ENCODE measurements at places on chromosomes 7 and 10.
A peak's percentile ranks its signal among the peaks of the same experiment; 100 is the strongest.

DNA sequence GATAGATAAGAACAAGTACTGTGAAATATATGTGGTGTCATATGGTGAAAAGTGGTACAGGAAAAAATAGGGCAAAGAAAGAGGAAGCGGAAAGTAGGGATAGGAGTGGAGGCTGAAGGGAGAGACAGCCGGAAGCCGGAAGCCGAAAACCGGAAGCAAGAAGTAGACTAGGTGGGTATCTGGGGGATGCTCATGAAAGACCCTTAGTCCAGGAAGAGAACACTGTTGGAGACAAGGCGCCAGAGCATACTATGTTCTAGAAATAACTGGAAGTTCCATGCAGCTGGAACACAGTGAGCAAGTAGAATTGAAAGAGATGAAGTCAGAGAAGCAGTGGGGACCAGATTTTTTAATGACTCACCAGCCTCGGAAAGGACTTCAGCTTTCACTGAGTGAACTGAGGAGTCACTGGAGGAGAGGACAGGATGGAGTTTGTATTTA is 22.5 kb downstream of the ST8SIA6 start:
- no peak for DNase-seq

DNA sequence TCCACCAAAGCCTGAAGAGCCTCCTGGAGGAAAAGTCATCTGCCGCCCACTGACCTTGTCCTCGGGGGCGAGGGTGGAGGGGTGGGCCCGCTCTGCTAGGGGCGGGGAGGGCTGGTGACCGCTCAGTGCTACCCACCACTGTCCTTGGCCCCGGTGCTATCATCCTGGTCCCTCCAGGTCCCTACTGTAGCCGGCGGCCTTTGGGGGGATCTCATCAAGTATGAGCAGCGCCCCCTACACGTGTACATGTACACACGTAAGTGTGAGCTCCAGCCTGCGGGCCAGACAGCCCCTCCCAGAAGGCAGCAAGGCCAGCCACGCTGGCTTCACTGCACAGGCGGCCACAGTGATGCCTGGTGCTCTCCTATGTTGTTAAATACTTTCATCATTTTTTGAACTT is 19.6 kb downstream of the TTYH3 start:
- DNase-seq = no peak

- no peak for DNase-seq
Observed at GRCh38 chr7:27872356-27873275, 132.7 kb downstream of the TAX1BP1 start.

GRCh38 chr7:94160719-94161435 is 156.7 kb upstream of the BET1 start:
- DNase-seq = no peak

DNA sequence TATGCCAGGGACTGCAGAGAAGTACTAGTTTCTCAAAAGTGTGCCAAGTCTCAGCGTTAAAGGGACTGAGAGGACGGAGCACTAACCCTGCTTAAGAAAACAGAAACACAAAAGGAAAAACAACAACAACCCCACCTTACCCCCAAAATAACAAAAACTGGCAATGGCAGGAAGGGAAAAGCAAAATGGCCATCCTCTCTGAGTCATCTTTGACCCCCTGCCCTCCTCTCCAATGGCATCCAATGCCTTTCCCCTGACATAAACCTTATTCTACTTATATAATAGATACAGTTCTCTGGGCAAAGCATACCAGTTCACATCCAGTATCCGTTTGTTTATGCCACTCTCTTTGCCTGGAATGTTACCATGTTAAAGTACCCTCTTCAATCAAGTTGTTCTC is 1.6 kb downstream of the POLR1F start:
- DNase-seq = no peak

DNA sequence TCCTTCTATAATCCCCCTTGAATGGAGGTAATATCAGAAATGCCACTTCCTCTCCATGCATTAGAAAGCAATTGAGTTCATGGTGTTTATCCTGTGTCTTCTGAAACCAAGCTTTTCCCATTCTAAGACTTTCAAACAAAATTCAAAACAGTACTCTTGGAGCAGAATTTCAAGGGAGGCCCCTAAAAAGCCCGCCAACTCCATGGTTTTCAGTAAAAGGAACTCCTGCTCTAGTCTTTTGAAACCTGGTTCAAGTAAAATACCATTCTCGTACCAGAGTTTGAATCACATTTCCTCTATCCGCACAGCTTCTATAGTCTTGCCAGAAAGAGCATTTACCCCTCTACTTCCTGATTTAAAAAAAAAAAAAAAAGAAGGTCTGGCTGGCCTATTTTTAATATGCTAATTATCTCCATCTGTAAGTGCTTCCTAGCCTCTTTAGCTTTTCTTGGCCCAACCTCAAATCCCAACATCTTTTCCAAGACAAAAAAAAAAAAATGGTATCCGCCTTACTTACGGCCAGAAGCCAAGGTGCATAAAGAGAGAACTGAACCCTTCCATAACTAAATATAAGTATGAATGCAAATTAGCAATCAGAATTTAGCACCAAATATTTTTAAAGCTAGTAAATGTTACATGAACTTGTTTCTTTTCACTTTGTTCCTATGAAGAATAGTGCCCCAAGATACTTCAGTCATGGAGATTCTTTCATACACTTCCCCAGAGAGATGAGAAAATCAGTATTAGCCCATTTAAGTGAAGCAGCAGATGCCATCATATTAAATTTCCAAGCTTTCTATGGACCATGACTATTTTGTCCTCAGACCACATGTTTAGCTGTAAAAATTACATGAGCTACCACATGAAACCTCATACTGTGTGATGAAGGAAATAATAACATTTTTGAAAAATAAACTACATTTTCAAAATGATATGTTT is 199.9 kb upstream of the FAM3C start:
- no peak for DNase-seq

- no peak for DNase-seq
Observed at GRCh38 chr10:24269476-24269875, 60.5 kb downstream of the KIAA1217 start.

- DNase-seq = no peak
Observed at GRCh38 chr10:103612462-103613365, 119.2 kb downstream of the NEURL1 start.

DNA sequence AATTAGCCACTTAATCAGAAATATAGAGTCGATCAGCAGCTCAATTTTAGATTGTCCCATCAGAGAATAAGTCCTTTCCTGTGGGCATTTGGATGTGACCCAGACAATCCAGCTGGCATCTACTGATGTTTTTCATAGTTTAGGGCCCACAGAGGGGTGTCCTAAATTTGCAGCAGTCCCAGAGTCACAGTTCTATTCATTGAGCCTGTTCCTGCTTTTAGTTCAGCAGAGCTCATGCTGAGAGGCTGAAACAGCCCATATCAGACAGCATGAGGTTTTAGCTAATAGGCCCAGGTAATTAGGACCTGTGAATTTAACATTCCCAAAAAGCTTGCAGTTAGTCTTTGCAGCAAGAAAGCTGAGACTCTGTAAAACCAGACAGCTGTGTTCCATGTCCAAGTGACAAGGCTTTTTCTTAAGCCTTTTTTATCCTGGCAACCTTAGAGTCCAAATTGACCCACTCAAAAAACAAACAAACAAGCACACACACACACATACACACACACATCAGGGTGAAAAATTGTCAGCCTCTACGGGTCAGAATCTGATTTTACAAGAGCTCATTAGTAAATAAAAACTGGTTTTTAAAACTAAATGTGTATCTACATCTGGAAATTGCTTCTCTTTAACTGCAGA is 33.7 kb downstream of the ANKIB1 start:
- DNase-seq = no peak

- no peak for DNase-seq
Observed at GRCh38 chr7:157978766-157979165, 608.9 kb downstream of the PTPRN2 start.

DNA sequence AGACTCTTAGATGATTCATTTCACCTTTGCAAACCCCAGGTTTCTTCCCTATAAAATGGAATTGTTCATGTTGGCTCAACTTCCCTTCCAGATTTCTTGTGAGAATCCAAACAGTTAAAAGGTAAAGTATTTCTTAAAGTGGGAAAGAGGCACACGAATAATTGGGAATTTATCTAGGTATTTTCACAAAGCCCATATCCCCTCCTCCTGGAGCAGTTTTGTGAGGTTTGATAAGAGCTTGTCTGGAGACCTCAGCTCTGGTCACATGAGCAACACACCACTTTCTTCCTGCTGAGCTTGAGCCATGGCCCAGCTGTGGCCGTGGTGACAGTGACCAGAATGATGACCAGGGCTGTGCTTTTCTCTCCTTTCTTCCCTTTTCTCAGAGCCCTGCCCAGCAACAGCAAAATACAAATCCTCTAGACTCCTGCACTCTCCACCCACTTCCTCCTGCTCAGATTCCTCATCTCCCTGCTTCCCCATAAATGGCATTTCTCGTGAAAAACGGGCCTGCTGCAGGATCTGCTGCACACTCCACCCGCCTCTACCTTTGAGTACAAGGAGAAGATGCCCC is 87.7 kb downstream of the PIK3CG start:
- no peak for DNase-seq

DNA sequence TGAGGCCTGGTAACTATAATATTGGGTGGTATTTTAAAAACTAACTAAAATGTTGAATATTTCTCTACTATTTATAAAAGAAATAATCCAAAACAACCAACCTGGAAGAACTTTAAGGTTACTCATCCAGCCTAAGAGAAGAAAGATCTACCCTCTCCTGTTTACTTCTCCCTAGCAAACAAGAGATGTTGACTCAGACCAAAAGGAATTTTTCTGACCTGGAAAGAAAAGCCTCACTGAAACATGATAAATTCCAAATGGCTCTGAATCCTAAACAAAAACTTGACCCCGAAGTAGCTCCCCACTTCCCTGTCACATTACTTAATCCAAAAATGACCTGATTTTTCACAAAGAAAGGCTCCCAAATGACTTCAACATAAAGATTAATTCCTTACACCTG is 101.2 kb downstream of the PARD3 start:
- no peak for DNase-seq

- no peak for DNase-seq
Observed at GRCh38 chr10:124736491-124737136, 7.6 kb downstream of the FAM53B start.

DNA sequence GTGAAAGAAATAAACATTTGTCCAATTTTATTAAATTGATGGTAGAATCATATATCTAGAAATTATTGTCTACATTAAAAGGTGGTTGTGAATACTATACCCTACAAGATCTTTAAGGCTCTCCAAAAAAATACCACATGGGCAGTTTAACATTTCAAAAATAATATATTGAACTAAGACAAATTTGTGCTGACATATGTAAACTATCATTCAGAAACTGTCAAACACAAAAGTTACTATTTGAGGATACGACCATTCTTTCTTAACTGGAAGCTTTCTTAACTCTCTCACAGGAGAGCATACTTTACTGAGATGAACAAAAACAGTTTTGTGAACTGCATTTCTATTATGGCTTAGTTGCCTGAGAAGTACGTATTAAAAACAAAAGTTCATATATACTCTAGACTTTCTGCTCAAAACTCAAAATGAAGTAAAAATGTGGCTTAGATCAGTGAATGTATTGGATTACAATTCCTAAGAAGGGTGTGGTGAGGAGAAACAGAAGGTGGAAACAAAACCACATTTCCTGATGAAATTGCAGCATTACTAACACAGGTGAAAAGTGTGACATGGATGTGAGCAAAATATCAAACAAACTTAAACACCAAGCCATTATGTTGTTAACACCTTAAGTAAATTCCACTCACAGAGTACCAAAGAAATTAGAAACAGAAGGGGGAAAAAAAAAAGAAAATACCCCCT is 138.5 kb downstream of the SEMA3A start:
- no peak for DNase-seq

DNA sequence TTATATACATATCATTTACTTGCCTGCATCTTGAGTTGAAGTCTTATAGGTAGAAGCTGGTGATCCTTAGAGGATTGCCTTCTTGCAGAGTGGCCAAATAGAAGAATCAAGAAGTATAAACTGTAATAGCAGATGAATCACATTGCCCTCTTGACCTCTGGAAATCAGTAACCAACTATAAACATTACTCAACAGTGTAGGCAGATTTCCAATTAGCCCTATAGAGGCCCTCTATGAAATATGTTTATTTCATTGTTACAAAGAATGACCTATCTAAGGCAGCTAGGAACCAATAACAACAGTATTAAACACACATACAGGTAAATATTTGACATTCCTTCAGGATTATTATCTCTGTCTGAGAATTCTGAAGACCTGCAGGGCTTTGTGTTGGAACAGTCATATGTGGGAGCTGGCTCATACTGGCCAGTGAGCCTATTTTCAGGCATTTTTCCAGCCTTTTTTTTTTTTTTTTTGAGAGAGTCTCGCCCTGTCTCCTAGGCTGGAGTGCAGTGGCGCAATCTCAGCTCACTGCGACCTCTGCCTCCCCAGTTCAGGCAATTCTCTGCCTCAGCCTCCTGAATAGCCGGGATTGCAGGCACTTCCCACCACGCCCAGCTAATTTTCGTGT is 7.2 kb upstream of the SRI start:
- peak; percentile 63 for DNase-seq

GRCh38 chr10:121754666-121755065 is 156.4 kb upstream of the FGFR2 start:
- no peak for DNase-seq

GRCh38 chr10:43045631-43046287 is 31.1 kb upstream of the RET start:
- DNase-seq = no peak

GRCh38 chr7:156218544-156219306 is 406.5 kb upstream of the SHH start:
- no peak for DNase-seq

DNA sequence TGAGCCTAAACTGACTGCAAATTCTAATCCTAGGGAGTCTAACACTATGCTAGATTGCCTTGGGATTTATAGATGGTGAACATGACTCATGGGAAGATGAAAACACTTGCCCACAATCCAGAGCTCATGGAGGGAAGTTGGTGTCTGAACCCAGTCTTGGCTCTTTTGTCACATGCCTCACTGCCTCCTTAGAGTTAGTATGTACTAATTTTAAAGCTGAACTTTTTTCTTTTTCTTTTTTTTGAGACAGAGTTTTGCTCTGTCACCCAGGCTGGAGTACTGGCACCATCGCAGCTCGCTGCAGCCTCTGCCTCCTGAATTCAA is 14.4 kb downstream of the MRPL32 start:
- no peak for DNase-seq

GRCh38 chr10:101895781-101896180 is 52.2 kb upstream of the KCNIP2 start:
- DNase-seq = no peak

GRCh38 chr7:96407427-96407826 is 85.5 kb upstream of the SLC25A13 start:
- DNase-seq = no peak

GRCh38 chr7:30462179-30462578 is 16.4 kb downstream of the NOD1 start:
- no peak for DNase-seq

DNA sequence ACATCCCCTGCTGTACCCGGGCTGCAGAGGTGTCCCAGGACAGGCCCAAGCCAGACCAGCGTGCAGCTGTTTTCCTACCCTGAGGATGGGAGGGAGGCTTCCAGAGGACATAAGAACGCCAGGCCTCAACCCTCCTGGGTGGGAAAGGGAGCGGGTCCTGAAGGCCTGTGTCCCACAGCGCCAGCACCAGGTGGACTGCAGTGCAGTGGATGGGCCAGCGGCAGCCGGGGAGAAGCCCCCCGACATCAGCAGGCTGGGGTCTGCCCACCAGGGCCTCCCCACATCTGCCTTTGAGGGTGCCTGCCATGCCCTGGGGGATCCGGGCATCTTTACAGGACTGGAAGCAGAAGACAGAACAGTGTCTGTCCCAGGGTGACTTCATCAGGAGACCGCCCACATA is 22.8 kb upstream of the ZNF716 start:
- DNase-seq = no peak

GRCh38 chr7:2800931-2801688 is 43.0 kb downstream of the GNA12 start:
- DNase-seq = no peak
